NCI-H1417 treated with DMSO at 0.1 percent for 48 hours (cell line): ENCODE measurements at places on chromosomes 2 and 18.

- DNase-seq = no peak
Observed at GRCh38 chr2:31347750-31348149, 66.8 kb downstream of the XDH start.

DNA sequence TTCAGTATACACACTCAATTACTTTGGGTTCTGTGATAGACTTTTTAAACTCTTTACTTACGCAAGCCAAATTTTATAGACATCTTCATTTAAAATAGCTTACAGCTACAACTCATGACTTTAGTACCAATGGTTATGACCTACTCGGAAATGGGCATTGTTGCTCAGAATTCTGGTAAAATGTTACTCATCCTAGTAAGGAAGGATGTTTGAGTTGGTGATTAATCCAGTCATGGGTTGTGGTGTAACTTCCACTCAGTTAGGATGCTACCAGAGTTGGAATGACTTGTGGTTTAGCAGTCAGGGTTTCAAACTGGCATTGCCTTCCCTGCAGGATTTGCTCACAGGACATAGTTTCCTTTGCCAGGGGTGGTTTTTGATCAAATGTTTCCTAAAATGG lies 7.4 kb upstream of the NPC1 start:
- DNase-seq = no peak

- DNase-seq = no peak
Observed at GRCh38 chr2:174779361-174779928, 15.2 kb upstream of the CHRNA1 start.

- no peak for DNase-seq
Observed at GRCh38 chr2:149056541-149057255, 18.2 kb downstream of the LYPD6B start.

DNA sequence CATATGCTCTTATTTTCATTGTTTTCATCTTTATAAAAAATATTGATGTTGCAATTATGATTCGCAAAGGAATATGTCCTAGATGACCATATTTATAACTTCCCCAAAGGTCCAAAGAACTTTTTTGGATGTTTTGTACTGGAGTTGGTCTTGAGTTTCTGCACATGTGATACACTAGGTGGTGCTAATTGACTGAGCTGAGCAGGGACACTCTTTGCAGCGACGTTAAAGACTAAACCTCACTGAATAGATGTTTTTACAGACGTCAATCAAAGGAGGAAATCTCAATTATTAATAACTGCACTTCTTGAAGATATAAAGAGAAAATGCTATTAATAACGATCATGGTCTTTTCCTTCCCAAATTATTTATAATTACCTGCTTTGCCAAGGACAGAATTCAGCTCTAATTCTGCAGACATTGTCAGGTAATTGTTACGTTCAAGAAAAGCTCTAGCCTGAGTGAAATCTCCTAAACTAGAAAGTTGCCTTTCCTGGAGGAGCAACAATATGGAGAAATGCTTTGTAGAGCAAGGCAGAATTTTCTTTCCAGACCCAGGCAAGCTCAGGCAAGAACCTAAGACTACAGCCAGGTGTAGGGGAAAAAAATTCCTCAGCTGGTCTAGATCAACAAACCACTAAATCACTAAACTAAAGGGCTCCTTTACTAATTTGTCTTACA lies 119.3 kb upstream of the RBBP8 start:
- no peak for DNase-seq

- no peak for DNase-seq
Observed at GRCh38 chr18:79781331-79781941, 16.3 kb upstream of the KCNG2 start.

GRCh38 chr2:69781321-69782248 lies 39.7 kb downstream of the ANXA4 start:
- DNase-seq = peak; percentile 13

DNA sequence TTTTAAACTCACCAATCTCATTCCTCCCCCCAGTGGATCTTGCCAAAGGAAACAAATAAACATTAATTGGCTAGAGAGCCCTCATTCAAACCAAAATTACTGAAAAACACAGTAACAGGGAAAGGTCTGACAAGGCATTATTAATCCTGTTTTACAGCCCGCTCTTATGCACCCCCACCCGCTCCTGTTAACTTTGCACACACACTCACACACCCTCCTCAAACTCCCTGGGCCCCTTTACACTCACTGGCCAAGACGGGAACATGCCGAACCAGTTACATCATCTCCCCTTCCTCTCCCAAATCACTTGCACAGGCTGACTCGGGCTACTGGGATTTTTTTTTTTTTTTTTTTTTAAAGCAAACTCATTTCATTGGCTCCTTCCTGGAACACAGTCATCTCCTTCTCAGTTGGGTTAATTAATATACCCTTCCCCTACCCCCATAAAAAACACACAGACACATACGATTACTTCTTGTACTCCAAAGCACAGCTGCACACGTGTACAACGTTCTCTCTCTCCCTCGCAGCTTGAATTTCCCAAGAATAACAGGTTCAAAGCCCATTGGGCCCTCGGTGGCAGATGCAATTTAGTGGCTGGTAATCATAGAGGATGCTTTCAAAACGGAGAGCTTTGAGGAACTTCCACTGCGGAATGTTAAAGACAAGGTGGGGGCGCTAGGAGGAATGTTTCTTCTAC lies 31.8 kb downstream of the KLF7 start:
- peak; percentile 91 for DNase-seq

- no peak for DNase-seq
Observed at GRCh38 chr2:39625193-39625926, 40.4 kb upstream of the TMEM178A start.

DNA sequence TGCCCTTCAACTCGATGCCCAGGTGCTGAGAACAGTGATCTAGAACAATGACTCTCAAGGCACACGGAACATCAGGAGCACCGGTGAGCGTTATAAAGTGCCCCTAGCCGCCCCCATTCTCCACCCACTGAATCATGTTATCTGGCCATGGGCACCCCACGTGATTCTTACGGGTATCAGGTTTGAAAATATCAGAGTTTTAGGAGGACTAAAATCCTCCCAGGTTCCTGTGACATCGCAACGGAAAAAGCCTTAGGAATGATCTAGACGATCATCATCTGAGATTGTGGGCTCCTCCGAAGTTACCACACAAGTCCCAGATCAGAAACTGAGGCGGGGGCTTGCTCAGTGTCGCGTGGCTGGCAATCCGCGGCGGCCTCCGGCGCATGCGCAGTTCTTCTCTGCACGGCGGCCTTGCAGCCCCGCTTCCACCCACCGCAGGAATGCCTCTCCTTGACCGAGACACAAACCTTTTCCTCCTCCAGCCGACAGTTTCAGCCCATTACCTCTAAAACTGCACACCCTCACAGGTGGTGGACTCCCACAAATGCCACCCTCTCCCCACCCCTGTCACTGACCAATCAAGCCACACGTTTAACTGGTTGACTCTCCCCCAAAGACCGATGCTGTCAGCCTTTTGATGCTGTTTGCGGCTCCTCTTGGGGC lies 5.8 kb upstream of the MRPL33 start:
- no peak for DNase-seq

DNA sequence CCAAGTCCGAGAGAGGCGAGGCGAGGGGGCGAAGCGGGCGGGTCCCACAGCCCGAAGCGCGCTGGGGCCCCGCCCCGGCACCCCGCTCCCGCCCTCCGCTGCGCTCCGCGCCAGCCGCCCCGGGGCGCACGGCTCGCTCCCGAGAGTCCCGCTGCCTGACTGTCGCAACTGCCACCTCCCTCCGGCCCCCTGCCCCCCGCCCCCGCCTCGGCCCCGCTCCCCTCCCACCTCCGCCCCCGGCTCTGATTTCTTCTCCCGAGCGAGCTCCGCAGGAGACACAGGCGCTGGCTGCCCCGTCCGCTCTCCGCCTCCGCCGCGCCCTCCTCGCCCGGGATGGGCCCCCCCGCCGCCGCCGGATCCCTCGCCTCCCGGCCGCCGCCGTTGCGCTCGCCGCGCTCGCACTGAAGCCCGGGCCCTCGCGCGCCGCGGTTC lies at the start of gene WNT6:
Gene WNT6, plus strand, starts transcription at position 250 of the 432 bp plus-strand sequence. CDS start 233 bp downstream, outside the sequence.
- no peak for DNase-seq

DNA sequence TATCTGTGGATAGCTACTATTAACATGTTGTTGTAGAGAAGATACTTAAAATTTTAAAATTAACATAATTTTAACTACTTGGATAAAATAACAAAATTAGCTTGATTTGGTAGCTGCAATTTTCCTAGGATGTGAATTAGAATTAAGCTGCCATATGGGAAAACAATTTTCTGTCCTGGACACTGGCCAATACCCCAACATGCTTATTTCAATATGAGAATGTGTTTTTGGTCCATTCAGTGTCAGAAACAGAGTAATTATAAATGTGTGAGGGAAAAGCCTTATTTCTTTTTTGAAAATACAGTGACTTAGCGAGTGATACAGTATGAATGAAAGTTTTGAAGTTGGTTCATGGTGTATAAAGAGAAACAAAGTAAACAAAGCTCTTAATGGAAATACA lies 948.3 kb upstream of the GYPC start:
- DNase-seq = no peak

- DNase-seq = no peak
Observed at GRCh38 chr2:190888449-190888848, 7.8 kb downstream of the GLS start.

- no peak for DNase-seq
Observed at GRCh38 chr2:43984533-43984932, 11.3 kb downstream of the LRPPRC start.

DNA sequence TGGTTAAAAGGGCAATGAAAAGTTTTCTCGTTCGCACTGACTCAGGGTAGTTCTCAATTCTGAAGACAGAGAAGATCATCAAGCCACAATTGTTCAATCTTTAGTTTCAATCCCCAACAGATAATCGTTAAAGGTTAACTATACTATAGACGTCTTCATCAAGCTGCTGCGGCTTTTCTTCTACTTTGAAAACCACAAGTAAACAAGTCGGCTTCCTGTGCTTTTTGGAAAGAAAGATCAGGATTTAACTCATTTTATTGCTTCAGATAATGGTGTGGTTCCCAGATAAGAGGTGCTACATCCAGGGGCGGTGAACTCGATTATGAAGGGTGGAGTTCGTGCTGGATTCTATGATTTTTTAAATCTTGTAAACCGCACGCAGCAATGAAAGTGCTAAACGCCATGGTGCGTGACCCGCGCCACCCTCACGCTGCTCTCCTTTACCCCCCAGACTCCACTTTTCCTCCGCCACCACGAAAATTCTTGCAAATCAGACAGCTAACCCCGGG lies 545 bp upstream of the CDCA7 start:
- no peak for DNase-seq

DNA sequence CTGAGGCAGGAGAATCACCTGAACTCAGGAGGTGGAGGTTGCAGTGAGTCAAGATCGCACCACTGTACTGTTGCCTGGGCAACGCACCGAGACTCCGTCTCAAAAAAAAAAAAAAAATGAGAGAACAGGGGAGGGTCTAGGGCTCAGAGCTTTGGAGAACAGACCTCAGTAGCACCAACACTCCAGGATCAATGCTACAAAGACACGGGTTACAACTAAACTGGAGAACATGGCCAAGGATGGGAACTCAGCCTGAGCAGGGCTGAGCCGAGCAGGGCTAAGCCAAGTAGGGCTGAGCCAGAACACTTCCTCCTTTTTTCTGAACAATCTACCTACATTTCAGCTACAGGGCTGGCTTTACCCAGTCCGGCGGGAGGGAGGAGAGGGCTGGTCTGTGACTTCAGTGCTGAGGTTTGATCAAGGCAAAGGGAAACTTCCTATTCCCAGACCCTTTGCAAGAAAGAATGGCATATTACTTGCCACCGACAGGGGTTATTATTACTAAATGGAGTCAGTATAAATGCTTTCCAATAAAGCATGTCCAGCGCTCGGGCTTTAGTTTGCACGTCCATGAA lies 2.9 kb upstream of the CASP8 start:
- DNase-seq = no peak

DNA sequence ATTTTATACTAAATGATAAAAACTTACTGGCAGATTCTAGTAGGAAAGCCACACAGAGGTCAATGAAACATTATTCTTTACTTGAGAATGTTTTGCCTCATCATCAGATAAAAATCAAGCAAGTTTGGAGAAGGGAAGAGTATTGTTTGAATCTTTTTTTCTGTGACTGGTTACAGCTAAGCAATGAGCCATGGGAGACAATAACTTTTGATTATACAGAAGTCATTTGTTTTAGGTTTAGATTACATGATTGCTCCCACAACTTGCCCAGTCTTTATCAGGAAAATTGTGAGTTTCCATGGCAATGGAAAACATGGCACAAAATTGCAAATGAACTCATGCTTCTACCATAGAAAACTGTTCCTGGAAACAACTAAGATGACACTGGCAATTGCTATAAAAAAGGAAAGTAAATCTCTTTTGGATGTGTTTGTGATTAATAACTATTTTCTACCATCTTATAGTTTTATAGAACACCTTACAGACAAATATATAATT lies 476.8 kb downstream of the MBD2 start:
- no peak for DNase-seq

DNA sequence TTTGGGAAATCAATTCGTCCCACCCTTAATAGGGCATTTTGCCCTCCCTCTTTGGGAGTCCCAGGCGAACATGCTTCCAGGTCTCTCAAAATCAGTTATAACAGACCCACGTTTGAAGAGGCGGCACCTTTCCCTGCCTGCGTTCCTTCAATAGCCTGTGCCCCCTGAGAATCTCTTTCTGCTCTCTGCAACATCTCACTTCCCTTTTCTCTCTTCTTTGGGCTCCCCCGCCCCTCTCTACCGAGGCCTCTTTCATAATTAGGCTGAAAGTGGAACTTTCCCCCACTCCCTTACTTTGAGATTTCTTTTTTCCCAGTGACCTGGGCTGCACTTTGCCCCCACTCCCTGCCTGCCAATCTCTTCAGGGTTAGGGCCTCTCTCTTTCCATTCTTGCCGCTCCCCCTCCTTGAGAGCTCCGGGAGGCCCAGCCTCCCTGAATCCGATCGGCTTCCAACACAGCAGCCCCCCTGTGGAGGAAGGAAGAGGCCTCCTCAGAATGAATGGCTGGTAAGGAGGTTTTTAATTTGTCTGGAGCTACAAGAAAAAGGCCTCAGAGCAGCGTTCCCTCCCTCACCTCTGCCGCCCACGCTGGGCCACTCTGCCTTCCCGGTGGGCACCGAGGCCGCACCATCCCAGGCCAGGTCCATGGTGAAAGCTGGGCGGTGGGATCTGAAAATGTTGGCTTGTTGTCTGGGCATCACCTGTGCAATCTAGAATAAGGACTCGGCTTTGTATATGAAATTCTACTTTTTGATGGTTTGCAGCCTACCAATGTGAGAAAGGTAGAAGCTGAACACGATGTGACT lies 162.6 kb upstream of the SIX3 start:
- no peak for DNase-seq

GRCh38 chr18:75167759-75168618 lies 41.0 kb downstream of the PTGR3 start:
- DNase-seq = no peak

DNA sequence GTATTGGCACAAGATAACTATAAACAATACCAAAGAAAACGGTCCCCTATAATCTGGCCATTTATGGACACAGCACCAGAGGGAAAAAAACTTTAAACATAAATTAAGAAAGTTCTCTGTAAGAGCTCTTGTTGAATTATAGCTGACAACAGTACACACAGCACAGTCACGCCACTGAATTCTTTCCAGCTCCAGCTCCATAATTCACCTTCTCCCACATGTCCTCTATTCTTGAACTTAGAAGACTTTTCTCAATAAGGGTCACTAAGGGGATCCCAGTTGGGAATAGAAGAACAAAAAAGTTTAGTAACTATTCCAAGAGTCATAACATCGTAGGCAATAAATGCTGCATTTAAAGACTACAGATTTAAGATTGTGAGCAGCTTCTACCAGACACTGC lies 124.6 kb upstream of the CYP1B1 start:
- DNase-seq = no peak

GRCh38 chr18:57900906-57901435 lies 97.9 kb upstream of the ATP8B1 start:
- no peak for DNase-seq

- DNase-seq = no peak
Observed at GRCh38 chr2:111037128-111037527, 83.6 kb upstream of the BCL2L11 start.
